ENCODE measurements at places on chromosomes 7 and 10.

DNA sequence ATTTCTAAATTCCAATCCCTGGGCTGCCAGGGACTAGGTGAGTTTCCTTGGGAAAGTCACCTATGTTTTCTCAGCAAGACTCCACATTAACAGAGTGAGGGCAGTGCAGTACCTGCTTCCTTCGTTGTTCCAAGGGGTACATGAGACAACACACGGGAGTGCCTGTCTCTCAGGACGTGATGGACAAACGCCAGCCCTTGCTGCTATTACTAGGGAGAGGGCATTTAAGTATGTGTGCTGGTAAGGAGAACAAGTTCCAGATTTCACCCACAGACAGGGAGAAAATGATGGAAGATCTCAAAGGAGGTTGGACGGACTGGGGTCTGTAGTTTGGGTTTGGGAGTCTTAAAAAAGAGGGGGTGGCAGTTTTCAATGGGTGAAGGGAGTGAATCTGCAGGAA lies 195.7 kb downstream of the HERPUD2 start:
- DNase-seq, result no peak

GRCh38 chr7:120278773-120279172 lies 5.8 kb downstream of the KCND2 start:
- DNase-seq, result no peak

- no peak for DNase-seq
Measured at GRCh38 chr7:16098058-16098457, 323.3 kb downstream of the CRPPA start.

DNA sequence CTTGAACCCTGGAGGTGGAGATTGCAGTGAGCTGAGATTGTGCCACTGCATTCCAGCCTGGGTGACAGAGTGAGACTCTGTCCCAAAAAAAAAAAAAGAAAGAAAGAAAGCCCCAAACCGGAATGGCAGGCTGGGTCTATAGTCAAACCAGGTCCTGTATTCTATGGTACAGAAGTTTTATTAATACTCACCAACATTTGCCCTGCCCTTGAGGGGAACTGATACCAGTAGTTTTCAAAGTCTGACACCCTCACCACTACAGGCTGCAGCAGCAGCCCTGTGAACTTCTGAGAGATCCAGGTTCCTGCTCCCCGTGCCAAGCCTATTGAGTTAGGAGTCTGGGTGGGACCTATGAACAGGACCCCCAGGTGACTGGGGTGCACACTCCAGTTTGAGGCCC lies 80.6 kb downstream of the RGS10 start:
- DNase-seq, result no peak

GRCh38 chr10:48990226-48990625 lies 50.6 kb upstream of the LRRC18 start:
- DNase-seq, result no peak

DNA sequence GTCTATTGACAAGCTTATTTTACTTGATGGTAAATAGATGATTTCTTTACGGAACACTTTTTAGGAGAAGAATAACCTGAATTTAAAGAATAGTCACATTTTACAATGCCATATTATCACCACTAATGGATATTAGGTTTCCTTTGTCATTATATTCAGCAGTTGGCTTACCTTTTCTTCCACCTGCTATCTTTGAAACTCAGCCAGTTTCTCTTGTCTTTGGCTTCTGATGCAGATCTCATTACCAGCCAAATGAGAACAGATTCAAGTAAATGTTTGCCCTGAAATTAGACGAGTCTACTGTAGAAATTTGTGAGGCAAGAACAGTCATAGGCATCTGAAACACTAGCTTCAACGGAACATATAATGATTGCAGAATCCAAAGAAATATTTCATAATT lies 85.5 kb upstream of the OIT3 start:
- DNase-seq, result no peak

GRCh38 chr7:100132126-100132525 lies 5.4 kb downstream of the MBLAC1 start:
- DNase-seq, result no peak

GRCh38 chr10:117134306-117135025 lies 3.6 kb downstream of the VAX1 start:
- no peak for DNase-seq

DNA sequence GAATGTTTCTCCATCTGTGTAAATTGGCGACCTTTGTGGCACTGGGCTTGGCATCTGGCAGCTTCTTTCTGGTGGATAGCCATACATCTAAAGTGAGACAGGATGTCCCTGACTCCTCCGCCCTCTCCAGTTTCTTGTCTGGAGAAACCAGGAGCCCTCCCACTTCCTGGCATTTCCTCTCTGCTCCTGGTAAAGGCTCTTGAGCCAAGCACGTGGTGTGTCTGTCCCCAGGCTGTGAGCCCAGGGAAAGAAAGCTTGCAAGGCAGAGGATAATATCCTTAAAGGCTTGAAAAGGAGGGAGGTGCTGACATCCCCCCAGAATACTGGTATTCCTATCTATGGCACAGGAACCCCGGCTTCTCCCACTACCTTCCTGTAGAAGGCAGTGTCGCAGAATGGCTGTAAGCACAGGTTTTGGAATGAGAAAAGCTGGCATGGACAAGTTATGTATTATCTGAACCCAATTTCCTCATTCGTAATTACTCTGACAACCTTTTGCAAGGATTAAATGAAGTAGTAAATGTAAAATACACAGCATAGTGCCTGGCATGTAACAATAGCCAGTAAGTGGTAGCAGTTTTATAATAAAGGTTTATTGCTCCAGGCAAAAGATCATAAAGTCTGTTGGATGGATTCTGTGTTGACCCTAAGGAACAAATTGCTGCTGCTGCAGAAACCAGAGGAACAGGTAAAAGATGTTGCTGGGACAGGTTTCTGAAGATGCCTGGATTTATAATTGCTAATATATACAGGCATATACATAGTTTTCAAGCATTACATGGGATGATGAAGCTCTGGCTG lies 11.8 kb upstream of the ACSL5 start:
- DNase-seq, result no peak

DNA sequence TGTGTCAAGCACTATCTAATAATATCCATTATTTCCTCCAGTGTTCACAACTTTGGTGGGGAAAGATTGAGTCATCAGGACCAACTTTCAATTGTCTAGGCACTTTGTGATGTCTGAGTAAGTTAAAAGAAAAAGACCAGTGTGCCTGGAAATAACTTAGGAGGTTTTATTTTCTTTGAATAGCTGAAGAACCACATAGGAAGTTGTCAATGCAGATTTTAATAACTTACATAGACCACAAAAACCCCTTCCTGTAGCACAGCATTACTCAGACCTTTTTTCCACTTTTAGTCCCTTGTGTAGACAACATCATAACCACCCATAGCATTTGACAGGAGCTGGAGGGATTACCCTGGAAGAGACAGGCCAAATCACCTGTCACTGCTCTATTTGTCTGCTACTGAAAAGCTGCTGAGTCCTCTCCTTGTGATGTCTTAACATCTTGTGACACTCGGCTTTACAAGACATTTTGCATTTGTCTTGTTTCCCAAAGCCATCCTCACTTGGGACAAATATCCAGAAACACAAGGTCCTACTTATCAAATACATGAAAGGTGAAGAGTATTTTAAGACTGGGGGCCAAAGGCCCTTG lies 241.5 kb upstream of the PTER start:
- DNase-seq, result no peak

DNA sequence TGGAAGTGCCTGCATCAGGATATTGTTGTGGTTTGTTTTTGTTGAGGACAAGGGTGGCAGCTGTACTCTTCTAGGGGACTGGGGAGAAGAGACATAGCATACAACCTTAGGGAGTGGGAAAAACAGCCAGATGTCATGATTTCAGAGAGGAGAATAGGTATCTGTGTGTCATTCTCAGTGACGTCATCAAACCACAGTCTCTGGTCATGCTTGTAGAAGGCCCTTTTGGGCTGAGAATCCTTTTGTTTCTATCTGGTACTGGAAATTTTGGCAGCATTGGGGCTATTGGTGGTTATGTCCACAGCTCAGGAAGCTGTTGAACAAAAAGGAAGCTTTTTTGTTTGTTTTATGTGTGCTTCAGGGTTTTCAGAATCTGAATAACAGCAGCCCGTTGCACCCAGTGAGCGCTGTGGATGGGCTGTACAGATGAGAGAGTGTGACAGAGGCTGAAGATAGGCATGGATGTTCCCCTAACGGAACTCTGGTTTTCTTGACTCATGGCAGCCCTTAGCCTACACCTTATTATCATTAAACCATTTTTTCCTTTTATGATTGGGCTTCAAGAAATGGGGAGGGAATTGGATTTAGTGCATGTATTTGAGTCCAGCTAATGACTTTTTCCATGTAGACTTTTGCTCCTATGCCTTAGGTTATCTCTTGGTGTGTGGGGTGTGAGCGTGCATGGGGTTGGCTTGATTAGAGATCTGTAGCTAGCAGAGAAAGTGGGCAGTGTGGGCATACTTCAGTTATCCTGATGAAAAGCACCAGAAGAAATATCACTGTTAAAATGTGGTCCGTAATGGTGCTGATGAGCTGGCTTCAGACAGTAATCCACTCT lies 65.7 kb downstream of the SND1 start:
- no peak for DNase-seq

- DNase-seq, result no peak
Measured at GRCh38 chr7:66894463-66895080, 26.5 kb upstream of the TMEM248 start.

DNA sequence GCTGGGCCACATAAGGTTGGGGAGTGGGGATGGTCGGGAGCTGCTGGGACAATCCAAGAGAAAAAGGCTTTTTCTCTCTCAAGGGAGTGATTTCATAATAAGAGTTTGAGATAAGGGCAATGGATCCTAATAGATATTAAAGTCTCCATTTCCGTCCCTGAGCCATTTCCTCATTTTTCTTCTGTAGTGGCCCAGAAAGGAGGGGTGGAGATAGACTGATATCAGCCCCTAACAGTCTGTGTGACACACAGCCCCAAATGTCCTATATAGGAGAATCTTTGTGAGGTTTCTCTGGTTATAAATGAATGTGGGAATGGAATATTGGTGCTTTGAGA lies 35.2 kb downstream of the PRSS2 start:
- no peak for DNase-seq

DNA sequence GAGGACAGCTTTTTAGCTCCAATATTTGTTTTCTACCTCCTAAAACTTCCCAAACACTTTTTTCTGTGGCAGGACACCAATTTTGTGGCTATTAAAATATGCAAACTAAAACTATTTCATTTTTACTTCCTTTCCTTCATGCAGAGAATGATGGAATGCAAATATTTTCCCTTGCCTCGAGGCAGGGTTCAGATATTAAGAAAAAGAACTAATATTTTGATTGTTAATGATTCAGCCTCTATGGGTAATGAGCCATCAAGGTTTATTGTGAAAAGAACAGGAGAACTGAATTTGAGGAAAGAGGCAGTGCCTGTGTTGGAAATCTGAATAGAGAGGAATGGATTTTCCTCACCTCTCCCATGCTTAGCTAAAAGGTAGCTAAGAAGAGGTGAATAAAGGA lies 43.1 kb upstream of the CASD1 start:
- DNase-seq, result no peak

GRCh38 chr7:83548250-83548649 lies 100.7 kb downstream of the SEMA3E start:
- DNase-seq, result no peak

- DNase-seq, result no peak
Measured at GRCh38 chr7:116678780-116679179, 6.8 kb downstream of the MET start.

GRCh38 chr10:103911021-103911459 lies 6.9 kb downstream of the STN1 start:
- no peak for DNase-seq

DNA sequence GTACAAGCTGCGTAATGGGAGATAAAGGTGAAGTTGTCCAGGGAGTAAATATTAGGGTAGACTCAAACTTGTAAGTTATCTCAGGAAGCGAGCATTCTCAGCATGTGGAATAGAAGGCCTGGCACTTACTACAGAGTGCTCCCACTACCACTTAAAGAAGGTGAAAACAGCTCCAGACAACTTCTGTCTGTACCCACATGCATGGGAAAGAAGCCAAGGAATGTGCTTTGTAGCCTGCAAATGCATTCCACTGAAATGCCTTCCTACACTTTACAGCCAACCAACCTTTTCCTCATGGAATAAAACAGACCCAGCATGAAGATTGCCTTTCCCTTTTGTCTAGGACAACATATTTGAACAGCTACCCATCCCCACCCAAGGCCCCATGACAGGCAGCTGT lies 45.4 kb upstream of the NPSR1 start:
- DNase-seq, result no peak

DNA sequence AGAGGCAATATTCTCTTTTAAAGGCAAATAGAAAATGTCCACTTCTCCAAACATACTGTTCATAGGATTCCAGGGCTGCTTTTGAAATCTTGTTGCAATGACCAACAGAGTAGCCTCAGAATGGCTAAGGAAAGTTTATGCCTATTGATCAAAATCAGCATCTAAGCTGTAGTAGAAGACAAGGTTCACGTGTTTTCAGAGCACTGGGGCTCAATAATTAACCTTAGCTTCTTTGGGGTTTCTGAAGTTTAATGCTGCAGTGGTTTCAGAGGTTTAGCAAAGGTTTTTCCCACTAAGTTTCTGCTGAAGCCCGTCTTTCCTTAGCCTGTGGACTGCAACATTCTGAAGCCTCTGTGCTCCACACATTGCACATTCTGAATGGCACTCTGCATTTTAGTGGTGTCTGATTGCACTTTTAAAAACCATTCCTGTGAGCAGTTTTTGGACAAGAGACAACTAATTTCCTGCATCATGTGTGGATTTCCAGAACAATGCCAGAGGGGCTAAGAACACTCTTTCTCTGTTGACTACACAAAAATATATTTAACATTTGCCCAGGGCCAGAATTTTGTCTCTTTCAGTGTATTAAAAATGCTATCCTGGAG lies 342.5 kb downstream of the PTEN start:
- DNase-seq, result no peak

- DNase-seq, result no peak
Measured at GRCh38 chr10:79111846-79112614, 43.3 kb downstream of the ZMIZ1 start.

DNA sequence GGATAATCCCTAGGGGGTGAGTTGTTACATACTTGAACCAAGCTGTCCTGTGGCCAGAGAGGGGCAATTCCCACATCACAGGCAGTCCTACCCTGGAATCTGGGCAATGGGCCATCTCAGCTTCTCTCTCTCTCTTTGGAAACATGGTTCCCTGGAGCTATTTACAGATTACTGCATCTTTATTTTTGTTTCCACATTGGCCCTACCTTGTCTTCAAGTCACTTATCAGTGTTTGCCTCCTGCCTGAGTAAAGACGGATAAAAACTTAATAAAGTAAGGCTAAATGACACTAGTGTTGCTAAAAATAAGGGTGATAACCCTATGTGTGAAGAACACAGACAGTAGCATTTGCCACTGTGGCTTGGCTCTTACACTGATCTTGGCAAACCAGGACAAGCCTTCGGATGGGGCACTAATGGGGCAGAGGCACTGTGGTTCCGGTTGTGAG lies 228.2 kb downstream of the GFRA1 start:
- no peak for DNase-seq

- DNase-seq, result no peak
Measured at GRCh38 chr10:12186323-12186722, 9.4 kb downstream of the NUDT5 start.

DNA sequence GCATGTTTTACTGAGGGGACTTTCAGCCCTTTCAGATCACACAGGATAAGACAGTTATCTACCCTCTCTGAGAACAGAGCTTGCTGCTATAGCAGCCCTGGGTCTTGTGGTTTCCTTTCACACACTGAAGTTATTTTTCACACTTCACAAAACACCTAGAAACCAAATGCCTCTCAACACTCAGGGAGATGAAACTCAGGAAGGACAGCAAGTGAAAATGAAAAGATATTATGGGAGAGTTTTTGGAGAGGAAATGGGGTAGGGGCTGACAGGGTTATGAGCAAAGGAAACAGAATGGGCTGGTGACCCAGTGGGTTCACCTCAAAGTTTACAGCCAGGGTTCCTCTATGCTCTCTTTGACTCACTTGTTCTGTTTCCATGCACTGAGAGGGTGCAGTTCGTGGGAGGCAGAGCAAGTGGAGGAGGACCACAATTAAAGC lies 17.0 kb upstream of the GIMAP2 start:
- no peak for DNase-seq

Data from stimulated activated CD8-positive, alpha-beta memory T cell treated with anti-CD3 and anti-CD28 coated beads, Interleukin-4, amount 100 ng/mL, for 1 hour (primary cell).